ENCODE measurements at places on chromosomes 5 and 9. TPM values are rescaled to one million over a fixed set of nuclear protein-coding genes. Genes with fewer than 3 reads are reported as not detected.
A peak's percentile ranks its signal among the peaks of the same experiment; 100 is the strongest.

KIF20A gene
- total RNA-seq: 20.5 TPM

SARDH gene
- 6.8 TPM for total RNA-seq

CCNI2 gene
- total RNA-seq: 1.4 TPM

- DNase-seq: peak; percentile 90
These were observed at the start of gene MCC for GRCh38 chr5:113487781-113488644. Gene MCC (minus strand): TSS chr5:113488453.

- DNase-seq: no peak
These were observed 9.7 kb upstream of the PPIC start for GRCh38 chr5:123046222-123046621.

DNA sequence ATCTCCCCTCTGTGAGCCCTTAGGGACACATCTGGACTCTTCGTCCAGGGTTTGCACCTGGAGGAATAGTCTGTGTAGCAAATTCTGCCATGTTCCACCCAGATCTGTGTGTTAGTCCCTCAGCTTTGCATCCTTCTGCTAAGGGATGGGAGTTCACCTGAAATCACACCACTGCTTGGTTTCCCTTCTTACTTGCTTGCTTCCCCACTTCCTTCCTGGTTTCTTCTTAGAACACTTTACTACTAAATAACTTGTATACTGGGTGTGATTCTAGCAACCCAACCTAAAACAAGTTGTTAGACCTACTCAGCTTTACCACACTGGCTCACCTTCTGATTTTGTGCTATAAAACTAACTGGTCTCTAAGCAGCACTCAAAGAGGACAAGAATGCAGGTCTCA, 202.6 kb upstream of the MAP3K1 start:
- DNase-seq: no peak

GRCh38 chr5:160835376-160835775, 16.6 kb downstream of the ATP10B start:
- DNase-seq: no peak

- no peak for DNase-seq
These were observed 6.5 kb downstream of the HIGD2A start for GRCh38 chr5:176394881-176395675.

DNA sequence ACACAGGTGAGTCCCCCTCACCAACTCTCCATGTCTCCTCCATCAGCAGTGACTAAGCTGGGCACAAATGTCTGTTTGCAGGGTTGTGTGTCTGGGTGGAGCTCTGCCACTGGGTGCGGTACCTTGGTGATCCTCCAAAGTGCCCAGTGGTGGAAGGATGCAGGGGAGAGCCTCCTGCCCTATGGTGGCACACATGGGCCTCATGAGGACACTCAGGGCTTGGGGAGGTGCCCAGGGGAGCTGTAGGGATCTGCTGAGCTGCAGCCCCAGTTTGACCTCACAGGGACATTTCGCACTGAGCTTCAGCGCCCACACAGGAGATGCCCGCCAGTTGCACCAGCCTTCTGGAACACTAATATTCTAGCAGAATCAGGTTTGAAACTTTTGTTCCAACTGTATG, 29.5 kb downstream of the S1PR3 start:
- DNase-seq: no peak

DNA sequence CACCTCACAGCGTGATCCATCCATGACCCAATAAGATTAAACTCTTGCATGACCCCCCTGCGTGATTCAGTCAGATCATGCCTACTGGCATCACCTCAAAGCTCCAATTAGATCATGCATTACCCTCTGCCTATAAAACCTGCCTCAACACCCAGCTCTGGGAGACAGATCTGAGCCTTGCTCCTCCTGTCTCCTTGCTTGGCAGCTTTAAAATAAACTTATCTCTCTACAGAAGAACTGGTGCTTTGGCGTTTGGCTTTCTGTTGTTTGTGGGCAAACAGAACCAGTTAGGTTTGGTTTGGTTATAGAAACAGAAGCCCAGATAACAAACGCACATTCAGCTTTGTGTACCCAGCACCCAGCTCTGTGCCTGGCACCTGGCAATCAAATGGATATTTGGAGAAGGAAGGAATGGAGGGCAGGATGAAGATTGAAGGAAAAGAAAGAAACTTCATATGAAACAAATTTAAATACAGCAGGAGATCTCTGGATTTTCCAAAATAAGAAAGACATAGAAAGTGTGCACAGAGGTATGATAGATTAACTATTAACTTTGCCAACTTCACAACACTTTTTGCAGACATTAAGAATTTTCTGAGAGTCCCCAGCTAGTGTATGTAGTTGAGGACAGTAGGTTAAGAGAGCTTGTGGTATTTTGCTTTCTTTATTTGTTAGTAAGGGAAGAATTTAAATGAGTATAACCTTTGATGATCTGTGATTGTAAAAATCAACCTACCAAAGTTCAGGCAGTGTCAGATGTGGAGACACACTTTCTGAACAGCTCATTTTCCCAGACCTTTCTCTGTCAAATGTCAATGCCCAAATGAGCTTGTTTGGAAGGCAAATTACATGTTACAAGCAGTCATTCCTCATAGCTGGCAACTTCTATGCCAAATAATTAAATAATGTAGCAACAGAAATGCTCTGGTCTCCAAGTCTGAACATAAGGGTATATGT, 102.1 kb upstream of the ASTN2 start:
- DNase-seq: no peak

Data from type B pancreatic cell (in vitro differentiated cells).